SK-N-MC (cell line): ENCODE measurements at places on chromosomes 3 and 15.

DNA sequence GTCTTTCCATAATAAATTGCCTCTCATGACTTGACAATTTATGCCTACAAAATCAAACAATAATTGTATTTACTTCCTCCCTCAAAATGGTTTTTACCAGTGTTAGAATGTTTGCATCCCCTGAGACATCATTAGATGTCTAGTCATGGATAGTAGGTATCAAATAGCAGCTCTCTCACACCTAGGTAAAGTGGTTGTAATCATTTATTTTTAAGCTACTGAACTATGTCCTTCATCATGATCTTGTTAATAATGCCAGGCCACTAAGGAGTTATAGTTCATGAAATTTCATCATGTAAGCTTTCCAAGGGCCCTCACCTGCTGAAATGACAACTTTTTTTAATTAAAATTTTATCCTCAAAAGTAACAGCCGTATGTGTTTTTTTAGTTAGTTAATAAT lies 134.1 kb downstream of the ARPP21 start:
- no peak for DNase-seq

- peak; percentile 97 for DNase-seq
These were observed 338.1 kb upstream of the ARHGEF26 start for GRCh38 chr3:153783106-153783505.

DNA sequence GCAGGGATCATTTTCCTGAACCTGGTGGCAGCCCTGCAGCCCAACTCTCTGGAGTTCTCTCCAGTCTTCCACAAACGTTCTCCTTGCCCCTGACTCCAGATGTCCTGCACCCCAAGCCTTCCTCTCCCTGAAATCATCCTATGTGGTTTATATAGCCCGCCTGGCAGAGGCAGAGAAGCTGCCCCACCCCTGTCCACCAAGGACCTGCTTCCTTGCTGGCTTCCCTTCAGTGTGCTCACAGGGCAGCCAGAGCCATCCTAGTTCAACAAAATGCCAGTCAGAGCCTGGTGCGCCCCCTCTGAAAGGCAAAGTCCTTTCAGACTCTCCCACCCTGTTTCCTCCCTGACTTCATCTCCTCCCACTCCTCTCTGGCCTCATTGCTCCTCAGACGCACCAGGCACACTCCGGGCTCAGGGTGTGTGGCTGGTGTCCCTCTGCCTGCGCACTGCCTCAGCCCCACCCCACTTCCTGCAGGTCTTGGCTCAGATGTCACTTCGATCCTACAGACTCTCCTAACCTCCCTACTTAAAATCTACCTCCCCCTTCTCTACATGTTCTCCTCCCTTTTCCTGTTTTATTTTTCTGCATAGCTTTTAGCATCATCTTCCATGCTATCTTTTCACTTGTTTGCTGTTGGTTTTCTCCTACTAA lies 5.9 kb downstream of the KBTBD13 start:
- DNase-seq: no peak

GRCh38 chr15:68985361-68985891 lies 29.1 kb upstream of the NOX5 start:
- DNase-seq: no peak

GRCh38 chr15:35159170-35159569 lies 74.1 kb upstream of the NANOGP8 start:
- DNase-seq: no peak

GRCh38 chr15:50750227-50750705 lies 15.2 kb downstream of the SPPL2A start:
- DNase-seq: no peak

DNA sequence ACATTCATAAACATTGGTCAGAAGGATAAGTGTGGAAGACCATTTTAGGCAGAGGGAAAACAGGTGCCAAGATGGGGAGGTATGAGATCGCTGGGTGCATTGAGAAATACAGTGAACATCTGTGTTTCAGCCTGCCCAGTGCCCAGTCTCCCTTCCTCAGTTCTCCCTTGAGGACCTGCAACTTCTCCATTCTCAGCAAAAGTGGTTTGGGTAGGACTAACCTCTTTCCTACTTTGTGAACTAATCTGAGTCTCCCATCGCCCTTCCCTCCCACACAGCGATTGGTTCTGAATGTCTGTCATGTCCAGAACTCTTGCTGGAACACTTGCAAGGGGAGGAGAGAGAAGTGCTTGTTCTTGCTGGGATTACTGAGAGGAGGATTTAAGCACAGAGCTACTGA lies 10.9 kb upstream of the CCNL1 start:
- no peak for DNase-seq

DNA sequence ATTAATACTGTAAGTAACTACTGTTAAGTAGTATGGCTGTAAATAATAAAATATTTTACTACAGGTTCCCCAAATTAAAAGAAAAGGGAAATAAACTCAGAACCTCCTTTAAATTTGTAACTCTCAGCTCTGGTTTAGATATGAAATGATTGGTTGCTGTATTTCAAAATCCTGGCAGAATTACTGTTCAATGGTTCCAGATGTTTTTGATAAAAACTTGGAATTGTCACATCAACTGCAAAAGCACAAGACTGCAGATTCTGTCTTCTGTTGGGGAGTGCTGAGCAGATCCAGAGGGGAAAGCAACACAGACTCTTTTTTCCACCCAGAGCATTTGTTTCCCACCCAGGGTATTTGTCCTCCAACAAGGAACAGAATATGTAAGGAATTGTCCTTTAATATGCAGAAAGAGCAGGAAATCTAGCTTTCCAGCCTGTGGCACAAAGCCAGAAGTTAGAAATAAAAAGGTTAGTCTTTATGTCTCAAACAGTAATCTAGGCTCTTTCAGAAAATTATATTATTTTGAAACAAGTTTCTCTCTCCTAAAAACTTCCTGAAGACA lies 178.1 kb downstream of the KLHL25 start:
- no peak for DNase-seq

DNA sequence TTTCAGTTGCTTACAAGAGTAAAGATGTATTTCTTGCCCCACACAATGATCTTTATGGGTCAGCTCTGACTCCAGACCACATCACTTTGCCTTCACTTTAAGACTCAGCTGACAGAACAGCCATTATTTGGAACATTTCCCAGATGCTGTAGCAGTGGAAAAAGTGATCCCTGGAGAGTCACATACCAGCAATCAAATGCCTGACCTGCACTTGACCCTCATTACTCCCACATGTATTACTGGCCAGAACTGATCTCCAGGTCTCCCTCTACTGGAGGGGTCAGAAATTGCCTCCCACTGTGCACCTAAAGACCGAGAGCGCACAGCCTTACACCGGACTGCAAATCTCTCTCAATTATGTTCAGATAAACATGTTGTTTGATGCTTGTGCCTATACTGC lies 88.6 kb upstream of the ZNF385D start:
- no peak for DNase-seq

DNA sequence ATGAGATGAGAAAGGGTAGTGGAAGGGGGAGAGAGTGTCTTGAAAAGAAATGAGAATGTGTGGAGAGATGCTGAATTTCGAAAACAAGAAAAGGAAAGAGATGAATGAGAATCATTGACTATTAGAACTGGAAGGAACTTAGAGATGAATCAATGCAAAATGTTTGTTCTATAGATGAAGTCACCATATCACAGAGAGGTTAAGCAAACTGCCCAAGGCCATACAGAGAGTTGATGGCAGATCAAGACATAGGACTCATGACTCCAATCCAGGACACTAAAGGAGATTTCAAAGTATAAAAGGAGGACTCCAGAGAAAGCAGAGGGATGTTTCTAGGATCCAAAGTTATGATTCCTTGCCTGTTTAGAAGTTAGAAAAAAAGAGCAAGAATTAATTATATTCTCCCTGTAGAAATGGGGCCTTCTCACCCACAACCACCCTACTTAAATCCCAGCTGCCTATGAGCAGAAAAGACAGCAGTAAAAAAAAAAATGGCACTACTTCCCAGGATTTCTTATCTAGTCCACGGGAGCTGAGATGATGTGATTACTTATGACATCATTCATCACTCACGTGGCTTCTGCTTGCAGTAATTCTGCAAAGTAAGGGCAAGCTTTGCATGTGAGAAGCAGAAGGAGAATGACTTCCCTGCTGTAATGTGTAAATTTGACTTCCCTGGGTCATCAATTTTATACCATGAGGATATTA lies 210.8 kb upstream of the MRPL3 start:
- DNase-seq: no peak

DNA sequence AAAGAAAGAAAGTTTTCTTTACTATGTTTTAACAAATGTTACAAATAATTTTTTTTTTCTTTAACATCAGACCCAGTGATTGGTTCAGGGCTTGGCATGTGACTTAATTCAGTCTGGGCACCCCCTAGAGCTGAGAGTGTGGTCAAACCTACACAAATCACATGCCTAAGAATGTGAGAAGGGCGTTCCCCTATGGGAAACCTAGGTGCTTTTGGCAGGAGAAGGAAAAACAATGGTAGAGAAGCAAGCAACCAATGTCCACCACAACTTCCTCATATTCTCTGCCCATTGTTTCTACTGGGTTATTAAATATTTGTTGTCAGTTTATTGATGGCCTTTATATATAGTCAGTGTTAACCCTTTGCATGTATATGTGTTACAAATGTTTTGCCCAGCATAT lies 21.4 kb upstream of the PIAS1 start:
- no peak for DNase-seq
